ENCODE measurements at places on chromosomes 1 and 21. TPM values are rescaled to one million over a fixed set of nuclear protein-coding genes. Genes with fewer than 3 reads are reported as not detected.

PKLR gene
- not detected for total RNA-seq

GJA9 gene
- total RNA-seq = not detected

LIPI gene
- not detected for total RNA-seq

NEK7 gene
- 215 TPM for total RNA-seq

TTC39A gene
- 18.0 TPM for total RNA-seq

KCNN3 gene
- 4.0 TPM for total RNA-seq

TP73 gene
- total RNA-seq = 0.05 TPM

MAP1LC3C gene
- not detected for total RNA-seq

TCP10L gene
- 2.9 TPM for total RNA-seq

GABPA gene
- total RNA-seq = 19.3 TPM

RCC2 gene
- total RNA-seq = 11.6 TPM

UMODL1 gene
- total RNA-seq = not detected

SPATA1 gene
- total RNA-seq = 1.7 TPM

ZBTB8A gene
- total RNA-seq = 2.5 TPM

PRAMEF10 gene
- total RNA-seq = not detected

NUDT4B gene
- not detected for total RNA-seq

IGSF21 gene
- total RNA-seq = 1.8 TPM

GRIK3 gene
- 0.62 TPM for total RNA-seq

MYOG gene
- not detected for total RNA-seq

RGS7 gene
- total RNA-seq = not detected

TNFAIP8L2 gene
- 1.4 TPM for total RNA-seq

GPR52 gene
- 1.2 TPM for total RNA-seq

S100A2 gene
- 1.9 TPM for total RNA-seq

FAM72B gene
- total RNA-seq = 0.67 TPM

PALMD gene
- total RNA-seq = 115 TPM

CYP4Z1 gene
- total RNA-seq = 0.30 TPM

ADAMTS5 gene
- 3.0 TPM for total RNA-seq
